ENCODE measurements at places on chromosomes 6 and 20. TPM values are rescaled to one million over a fixed set of nuclear protein-coding genes. Genes with fewer than 3 reads are reported as not detected.

The TNNC2 gene
- total RNA-seq, result not detected

The SAPCD1 gene
- total RNA-seq, result 2.9 TPM

The CABLES2 gene
- total RNA-seq, result 0.49 TPM

The BPIFA1 gene
- not detected for total RNA-seq

The C20orf141 gene
- not detected for total RNA-seq

The MICB gene
- total RNA-seq, result 13.6 TPM

The KCNQ2 gene
- not detected for total RNA-seq

The RIPOR3 gene
- 0.63 TPM for total RNA-seq

The KIAA0408 gene
- under 0.01 TPM for total RNA-seq

The EFCAB8 gene
- under 0.01 TPM for total RNA-seq

The TSHZ2 gene
- 0.65 TPM for total RNA-seq

The EDN3 gene
- not detected for total RNA-seq

The PGC gene
- not detected for total RNA-seq

The TMC2 gene
- total RNA-seq, result not detected

The PSORS1C2 gene
- not detected for total RNA-seq

The CRISP2 gene
- total RNA-seq, result not detected

The C6orf58 gene
- 0.50 TPM for total RNA-seq

The BCAS1 gene
- not detected for total RNA-seq

The TBPL1 gene
- total RNA-seq, result 40.7 TPM

The IMPG1 gene
- total RNA-seq, result not detected

The ADAM33 gene
- 0.16 TPM for total RNA-seq

The CBLN4 gene
- not detected for total RNA-seq

The MAS1 gene
- not detected for total RNA-seq

The DDO gene
- total RNA-seq, result 0.16 TPM

The ALDH5A1 gene
- total RNA-seq, result 0.49 TPM
